Stimulated activated CD8-positive, alpha-beta memory T cell treated with anti-CD3 and anti-CD28 coated beads, Interleukin-15, amount 100 ng/mL, for 4 hours (primary cell): ENCODE measurements at places on chromosomes 2 and 18.

GRCh38 chr2:68412127-68412819 is 47.2 kb downstream of the PLEK start:
- no peak for DNase-seq

- DNase-seq: no peak
These were observed 2.1 kb downstream of the SLC39A10 start for GRCh38 chr2:195659114-195659513.

- DNase-seq: no peak
These were observed 77.0 kb upstream of the TACR1 start for GRCh38 chr2:75276093-75277029.

GRCh38 chr2:161416708-161417437 is 776 bp downstream of the TBR1 start:
- DNase-seq: no peak

DNA sequence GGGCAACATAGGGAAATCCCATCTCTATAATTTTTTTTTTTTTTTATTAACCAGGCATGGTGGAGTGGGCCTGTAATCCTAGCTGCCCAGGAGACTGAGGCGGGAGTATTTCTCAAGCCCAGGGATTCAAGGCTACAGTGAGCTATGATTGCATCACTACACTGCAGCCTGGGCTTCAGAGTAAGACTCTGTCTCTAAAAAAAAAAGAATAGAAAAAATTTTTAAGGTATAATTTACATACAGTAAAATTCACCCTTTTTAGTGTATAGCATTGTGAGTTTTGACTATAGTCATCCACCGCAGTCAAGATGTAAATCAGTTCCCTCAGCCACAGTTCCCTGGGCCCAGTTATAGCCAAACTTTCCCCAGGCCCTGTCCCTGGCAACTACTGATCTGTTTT is 57.1 kb upstream of the MSH6 start:
- no peak for DNase-seq

DNA sequence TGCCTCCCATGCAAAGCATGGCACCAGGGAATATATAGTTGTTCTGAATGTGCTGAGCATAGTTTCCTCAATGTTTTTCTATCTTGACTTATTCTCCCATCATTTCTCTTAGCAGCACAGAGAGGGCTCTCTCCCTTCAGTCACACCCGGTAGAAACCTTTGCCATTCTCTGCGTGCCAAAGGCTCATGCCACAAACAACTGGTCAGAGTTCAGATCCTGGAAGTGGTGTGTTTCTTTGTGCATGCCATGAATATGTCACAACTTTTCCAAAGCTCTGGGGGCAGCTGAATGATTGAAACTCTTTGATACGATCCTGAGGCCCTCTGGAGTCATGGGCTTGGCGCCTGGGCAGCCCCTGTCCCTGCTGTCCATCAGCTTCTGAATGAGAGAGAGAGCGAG is 28.0 kb upstream of the EDAR start:
- no peak for DNase-seq

DNA sequence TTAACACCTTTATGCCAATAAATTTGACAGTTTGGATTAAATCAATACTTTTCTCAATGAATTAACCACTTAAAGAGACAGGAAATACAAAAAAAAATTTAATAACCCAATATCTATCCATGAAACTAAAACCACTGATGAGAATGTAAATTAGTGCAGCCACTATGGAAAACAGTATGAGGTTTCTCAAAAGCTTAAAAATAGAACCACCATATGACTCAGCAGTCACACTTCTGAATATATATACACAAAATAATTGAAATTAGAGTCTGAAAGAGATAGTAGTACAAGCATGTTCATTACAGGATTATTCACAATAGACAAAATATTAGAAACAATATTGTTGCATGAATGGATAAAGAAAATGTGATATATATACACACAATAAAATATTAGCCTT is 382.1 kb upstream of the SETBP1 start:
- DNase-seq: no peak

DNA sequence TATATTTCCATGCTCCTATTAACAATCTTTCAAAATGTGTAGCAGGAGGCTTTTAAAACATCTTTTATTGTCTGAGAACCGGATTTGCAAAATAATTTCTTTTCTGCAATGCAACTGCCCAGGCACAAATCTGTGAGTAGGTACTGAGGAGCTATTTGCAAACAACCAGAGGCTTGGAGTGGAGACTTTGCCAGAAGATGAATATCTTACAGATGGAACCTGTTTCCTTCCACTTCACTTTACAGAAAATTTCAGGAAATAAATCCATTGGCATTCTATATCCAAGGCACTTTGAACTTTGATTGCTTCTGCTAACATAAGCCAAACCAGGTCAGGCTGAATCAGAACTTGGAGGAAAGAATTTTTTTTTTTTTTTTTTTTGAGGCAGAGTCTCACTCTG is 237.4 kb upstream of the REV1 start:
- DNase-seq: no peak

DNA sequence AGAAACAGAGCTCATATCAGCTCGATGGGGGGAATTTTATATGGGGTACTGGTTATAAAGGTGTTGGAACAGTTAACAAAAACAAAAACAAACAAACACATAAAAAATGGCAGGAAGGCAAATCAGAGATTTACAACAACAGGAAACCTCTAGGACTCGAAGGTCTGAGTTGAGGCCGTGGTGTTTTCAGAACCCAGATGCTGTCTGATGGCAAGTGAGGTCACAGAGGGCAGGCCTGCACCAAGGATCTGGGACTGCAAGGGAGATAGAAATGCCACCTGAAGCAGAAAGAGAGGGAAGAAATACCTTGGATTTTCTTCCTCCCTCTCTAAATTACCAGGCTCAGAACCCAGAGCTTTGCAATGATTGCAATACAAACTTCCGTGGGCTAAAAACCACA is 429.5 kb downstream of the ZNF521 start:
- no peak for DNase-seq

DNA sequence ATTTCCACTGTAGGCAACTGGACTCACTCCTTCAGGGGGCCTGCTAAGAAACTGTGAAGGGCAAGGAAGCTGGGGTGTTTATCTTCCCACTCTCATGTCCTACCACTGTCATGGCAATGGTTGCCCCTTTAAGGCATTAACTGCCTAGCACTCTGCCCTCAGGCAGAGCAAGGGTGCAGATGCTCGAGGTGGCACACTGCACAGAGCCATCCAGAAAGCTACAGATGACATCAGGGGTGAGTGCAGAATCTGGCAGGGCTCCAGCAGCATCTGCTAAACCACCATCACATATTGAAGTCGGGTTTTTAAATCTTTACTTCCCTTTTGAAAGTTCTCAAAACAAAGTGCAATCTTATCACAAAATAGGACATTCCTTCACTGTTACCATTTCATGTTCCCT is 75.4 kb downstream of the RAPGEF4 start:
- no peak for DNase-seq

- DNase-seq: no peak
These were observed 5.8 kb upstream of the RDH14 start for GRCh38 chr2:18566145-18566769.

GRCh38 chr18:47677952-47678351 is 252.5 kb downstream of the SMAD2 start:
- no peak for DNase-seq

GRCh38 chr2:96131813-96132745 is 6.2 kb downstream of the ASTL start:
- DNase-seq: no peak

DNA sequence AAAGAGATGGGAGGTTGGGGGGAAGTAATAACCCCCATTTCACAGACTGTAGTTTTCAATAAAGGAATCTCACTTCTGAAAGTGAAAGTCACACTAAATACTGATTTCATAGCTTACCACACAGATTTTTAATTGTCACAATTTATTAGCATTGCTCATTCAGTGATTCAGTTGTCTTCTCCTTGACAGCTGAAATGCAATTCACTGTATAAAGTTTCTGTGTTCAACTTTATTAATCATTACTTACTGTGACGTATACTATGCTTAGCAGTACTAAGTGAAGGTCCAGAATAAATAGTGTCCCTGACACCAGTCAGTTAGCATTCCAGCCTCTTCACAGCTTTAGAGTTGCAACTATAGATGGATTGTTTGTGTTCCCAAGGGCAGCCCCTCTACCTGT is 324.1 kb upstream of the CRIM1 start:
- DNase-seq: no peak

DNA sequence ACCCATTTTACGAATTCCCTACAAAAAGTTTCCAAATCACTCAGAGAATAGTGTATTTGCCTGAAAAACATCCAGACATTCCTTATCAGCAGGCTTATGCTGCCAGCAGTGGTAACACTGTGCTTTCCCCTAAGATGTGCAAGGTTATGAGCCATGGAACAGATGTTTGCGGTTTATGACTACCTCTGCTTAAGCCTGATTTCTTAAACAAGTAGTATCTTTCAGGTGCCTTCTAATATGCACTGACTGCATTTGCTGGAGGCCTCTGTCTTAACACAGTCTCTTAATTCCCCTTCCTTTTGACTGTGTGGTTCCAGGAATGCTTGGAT is 54.8 kb downstream of the CDC42EP3 start:
- DNase-seq: no peak

DNA sequence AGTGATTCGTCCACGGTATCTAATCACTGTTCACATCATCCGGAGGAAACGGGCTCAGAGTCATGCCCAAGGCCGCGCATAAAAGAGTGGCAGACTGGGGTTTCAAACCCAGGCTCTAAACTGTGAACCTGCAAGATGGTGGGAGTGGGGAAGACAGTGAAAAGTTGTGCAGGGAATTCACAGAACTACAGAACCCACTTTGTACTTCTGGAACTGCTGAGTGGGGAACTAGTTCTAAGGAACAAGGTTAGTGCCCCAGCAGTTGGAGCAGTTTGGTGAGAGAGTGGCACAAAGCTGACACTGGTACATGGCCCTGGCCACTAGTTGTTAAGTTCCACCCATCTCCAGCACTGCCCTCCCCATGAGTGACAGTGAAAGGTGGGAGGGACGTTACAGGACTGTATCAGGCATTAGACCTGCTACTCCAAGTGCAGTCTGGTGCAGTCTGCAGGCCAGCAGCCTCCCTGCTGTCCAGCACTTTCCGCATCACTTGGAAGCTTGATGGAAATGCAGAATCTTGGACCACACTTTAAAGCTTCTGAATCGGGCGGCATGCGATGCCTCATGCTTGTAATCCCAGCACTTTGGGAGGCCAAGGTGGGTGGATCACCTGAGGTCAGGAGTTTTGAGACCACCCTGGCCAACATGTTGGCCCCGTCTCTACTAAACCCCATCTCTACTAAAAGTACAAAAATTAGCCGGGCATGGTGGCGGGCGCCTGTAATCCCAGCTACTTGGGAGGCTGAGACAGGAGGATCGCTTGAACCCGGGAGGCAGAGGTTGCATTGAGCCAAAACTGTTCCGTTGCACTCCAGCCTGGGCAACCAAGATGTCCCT is 47.3 kb downstream of the C2orf42 start:
- no peak for DNase-seq

- DNase-seq: no peak
These were observed 94.6 kb downstream of the PLEKHM3 start for GRCh38 chr2:207930747-207931146.

DNA sequence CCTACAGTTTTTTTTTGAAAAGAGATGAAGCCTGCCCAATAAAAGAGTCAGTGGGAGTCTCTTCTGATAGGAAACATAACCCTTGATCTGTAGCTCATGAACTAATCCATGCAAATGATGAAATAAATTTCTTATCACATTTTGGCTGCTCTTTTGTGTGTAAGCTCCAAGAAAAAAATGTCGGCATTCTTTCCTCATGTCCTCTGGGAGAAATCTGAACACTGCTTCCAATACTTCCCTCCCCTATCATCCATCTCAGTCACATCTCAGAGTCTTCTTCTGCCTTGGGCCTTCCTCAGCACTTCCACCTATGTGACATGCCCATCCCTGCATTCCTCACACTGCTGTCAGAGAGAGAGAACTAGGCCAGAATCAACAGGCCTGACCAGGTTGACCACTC is 395.7 kb upstream of the ST6GAL2 start:
- DNase-seq: no peak

DNA sequence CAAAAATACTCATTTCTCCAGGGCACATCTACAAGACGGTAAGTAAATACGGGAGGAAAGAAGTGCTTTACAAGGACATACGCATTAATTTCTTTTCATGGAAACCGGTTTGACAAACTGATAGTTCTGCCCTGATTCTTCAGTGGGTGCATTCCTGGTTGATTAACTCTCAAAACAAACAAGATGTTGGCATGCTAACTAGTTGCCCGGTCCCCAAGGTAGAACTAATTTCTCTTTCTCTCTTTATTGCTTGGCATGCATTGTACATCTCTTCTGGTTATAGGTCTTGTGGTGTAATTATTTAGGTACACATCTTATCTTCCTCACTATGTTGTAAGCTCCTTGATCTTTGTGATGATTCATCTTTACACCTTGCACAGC is 46.9 kb upstream of the SPATS2L start:
- DNase-seq: no peak

- DNase-seq: no peak
These were observed 73.5 kb downstream of the ANTXR1 start for GRCh38 chr2:69086466-69086865.

- DNase-seq: no peak
These were observed 17.7 kb downstream of the PLA2R1 start for GRCh38 chr2:160044728-160045127.

GRCh38 chr18:48986851-48987761 is 36.3 kb upstream of the SMAD7 start:
- DNase-seq: no peak

DNA sequence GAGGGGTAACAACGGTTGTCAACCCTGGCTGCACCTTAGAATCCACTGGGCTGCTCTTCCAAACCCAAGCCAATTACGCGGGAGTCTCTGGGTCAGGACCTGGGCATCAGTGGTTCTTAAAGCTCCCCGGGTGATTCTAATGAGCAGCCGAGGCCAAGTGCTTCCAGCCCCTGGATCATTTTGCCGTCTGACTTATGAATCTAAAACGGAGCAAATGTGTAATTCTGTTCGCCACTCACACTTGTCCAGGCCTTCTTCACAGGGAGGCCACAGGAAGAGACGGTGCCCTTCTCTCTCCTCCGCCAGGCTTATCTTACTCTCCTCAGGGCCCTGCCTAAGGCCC is 78.5 kb downstream of the MCFD2 start:
- DNase-seq: no peak

GRCh38 chr2:143801561-143801960 is 672.3 kb downstream of the ARHGAP15 start:
- no peak for DNase-seq

GRCh38 chr18:24987303-24988252 is 364.4 kb downstream of the ZNF521 start:
- no peak for DNase-seq

DNA sequence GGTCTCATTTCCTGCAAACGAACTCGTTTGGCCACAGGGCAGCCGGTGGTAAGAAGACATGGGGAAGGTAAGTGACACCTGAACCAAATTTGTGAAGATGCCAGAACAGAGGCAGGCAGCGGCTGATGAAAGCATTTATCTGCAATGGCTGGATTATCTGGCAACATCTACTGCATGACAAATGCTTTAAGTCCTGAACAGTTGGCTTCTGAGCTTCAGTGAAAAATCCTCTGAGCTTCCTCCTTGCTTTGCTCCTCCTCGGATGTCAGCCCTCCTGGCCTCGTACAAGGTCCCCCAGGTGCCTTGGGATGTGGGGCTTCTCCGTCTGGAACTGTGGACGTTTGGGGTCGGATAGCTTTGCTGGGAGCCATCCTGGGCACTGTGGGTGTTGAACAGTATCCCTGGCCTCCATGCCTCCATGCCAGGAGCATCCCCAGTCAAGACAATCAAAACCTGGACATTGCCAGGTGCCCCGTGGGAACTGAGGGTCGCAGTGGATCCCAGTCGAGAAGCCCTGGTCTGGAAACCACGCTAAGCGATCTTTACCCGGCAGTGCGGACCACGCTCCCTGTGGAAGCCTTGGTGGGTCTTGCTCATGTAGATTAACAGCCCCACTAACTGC is 49.3 kb downstream of the KCNG2 start:
- no peak for DNase-seq

GRCh38 chr2:147782141-147782930 is 62.5 kb upstream of the ACVR2A start:
- DNase-seq: no peak
